ENCODE measurements at places on chromosomes 13 and 19. TPM values are rescaled to one million over a fixed set of nuclear protein-coding genes. Genes with fewer than 3 reads are reported as not detected.

DNA sequence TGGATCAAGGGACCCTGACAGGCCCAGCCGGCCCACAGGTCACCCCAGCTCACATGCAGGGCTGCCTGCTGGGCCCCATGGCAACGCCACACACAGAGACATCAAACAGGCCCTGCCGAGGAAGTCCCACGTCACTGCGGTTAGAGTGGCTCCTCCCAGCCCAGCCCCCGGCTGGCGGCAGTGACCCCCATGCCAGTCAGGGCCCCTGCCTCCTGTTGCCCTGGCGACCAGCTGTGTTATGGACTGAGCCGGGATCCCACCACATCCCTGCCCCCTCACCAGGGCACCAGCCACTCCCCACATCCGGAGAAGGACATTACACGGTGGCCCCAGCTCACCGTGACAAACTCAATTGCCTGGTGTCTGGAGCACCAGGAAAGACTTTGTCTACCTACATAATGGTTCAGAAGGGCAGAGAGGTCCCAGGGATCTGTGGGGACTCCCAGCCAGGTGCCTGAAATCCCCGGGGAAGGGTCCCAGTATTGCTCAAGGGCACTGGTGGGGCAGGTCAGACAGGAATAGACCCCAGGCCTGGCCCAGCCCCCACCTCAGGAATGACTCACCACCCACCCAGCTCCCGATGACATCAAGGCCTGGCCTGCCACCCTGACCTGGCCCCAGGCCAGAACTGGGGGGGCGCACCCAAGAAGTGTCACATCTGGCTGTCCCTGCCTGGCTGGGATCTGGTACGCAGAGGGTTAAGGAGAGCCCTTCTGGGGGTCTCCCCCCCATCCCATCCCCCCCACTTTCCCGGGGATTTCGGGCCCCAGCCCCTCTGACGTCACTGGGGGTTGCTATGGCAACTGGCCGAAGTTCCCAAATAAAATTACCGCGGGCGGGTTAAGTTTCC, 30.2 kb upstream of the NANOS3 start:
- H3K4me1 ChIP-seq = peaks cover 72% of the 10 kb centered on the region
- peak overlapping the region; percentile 51 for H3K4me3 ChIP-seq
- H3K27me3 ChIP-seq = no peaks in the 10 kb centered on the region
- DNase-seq = peak; percentile 98
- peak overlapping the region; percentile 95 for H3K27ac ChIP-seq
- H3K36me3 ChIP-seq = no peaks in the 10 kb centered on the region

The KIR2DL1 gene
- polyA plus RNA-seq = not detected

DNA sequence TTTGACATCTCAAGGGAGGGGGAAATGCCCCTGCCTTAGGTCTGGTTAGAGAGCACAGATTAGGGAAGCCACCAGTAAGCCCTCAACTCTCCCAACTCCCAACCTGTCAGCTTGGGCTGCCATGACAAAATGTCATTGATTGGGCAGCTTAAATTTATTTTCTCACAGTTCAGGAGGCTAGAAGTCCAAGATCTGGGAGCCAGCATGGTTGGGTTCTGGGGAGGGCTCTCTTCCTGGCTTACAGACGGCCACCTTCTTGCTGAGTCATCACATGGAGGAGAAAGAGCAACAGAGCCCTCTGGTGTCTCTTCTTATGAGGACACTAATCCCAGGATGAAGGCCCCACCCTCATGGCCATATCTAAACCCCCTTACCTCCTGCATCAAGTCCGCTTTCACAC, 24.2 kb downstream of the C19orf12 start:
- no peaks in the 10 kb centered on the region for H3K36me3 ChIP-seq
- H3K27me3 ChIP-seq = no peaks in the 10 kb centered on the region
- H3K4me3 ChIP-seq = no peak overlapping the region
- H3K4me1 ChIP-seq = peaks cover 19% of the 10 kb centered on the region
- H3K27ac ChIP-seq = no peak overlapping the region
- no peak for DNase-seq

DNA sequence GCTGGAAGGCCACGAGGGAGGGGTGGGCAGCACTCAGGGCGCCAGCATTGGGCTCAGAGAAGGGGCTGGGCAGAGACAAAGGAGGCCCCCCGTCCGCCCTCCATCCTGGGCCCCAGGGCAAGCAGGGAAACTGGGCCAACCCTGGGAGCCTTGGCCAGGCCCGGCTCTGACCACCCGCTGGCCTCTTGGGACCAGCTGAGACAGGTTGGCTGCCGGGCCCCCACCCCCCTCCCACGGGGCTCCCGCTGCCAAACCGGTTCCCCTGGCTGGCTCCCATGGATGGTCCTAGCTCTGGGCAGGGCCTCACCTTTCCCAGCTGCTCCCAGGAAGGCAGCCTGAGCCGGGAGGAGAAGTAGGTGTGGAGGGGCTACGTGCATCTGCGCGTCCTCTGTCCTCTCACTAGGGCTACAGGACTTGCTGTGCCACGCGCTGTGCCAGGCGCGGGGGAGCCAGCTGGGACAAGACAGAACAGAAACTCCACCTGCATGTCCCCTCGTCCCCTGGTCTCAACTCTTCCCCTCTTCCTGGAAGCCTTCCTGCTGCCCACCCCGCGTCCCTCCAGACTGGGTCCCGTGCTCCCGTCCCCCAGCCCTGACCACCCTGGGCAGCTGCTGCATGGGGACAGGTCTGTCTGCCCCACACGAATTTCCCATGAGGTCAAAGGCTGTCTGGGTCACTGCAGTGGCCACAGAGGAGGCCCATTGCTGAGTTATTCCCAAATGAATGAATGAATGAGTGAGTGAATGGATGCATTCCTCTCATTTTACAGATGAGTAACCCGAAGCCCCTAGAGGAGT, 29.1 kb upstream of the NCCRP1 start:
- H3K27ac ChIP-seq = no peak overlapping the region
- DNase-seq = no peak
- H3K36me3 ChIP-seq = peaks cover 23% of the 10 kb centered on the region
- peaks cover 27% of the 10 kb centered on the region for H3K4me1 ChIP-seq
- H3K27me3 ChIP-seq = no peaks in the 10 kb centered on the region
- H3K4me3 ChIP-seq = no peak overlapping the region

DNA sequence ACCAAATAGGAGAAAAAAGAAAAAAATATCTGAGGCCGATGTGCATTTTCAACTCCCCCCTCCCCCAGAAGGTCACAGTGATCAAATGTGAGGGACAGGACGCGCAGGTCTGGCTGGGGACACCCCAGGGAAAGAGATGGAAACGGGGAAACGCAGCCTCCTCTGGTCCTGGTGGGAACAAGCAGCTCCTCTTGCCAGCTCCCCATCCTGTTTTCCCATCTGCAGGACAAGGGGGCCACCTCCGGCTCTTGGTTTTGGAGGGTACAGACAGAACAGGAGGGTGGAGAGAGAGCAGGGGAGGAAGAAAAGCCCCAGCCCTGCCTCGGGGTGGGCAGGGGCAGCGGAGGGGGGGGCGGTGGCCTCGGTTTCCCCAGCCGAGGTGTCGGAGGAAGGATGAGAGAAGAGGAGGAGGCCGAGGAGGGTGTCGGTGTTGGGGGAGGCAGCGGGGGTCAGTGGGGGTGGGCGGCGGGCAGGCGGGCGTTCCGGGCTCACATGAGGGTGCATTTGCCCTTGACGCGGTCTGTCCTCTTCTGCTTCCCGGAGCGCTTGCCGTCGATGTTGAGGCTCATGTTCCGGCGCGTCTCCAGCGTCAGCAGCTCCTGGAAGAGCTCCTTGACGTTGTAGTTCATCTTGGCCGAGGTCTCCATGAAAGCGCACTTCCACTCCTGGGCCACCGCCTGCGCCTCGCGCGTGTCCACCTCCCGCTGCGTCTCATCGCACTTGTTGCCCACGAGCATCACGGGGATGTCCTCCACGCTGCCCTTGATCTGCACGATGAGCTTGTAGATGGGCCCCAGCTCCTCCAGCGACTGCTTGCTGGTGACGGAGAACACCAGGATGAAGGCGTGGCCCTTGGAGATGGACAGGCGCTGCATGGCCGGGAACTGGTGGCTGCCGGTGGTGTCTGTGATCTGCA, 4.2 kb downstream of the DIRAS1 start:
- no peaks in the 10 kb centered on the region for H3K36me3 ChIP-seq
- no peak for DNase-seq
- H3K4me1 ChIP-seq = peaks cover 17% of the 10 kb centered on the region
- H3K27ac ChIP-seq = no peak overlapping the region
- H3K4me3 ChIP-seq = no peak overlapping the region

DNA sequence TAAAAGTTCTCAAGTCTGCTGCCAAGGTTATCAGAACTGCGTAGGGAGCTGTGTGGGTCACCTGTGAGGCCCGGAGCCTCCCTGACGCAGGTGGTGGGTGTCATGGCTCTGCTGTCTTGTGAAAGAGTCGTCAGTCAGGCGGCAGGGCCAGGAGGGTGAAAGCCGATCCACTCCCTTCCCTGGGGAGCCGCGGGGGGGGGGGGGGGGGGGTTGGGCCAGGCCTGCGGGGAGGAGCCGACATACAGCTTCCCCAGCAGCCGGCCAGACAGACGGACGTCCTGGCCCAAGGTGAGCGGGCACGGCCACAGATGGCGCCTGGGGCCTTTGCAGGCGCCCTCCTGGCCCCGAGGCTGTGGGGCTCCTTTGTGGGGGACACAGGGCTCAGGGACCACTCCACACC, 12.4 kb downstream of the SBNO2 start:
- no peak overlapping the region for H3K4me3 ChIP-seq
- no peaks in the 10 kb centered on the region for H3K27me3 ChIP-seq
- peaks cover 17% of the 10 kb centered on the region for H3K4me1 ChIP-seq
- no peak for DNase-seq
- H3K27ac ChIP-seq = no peak overlapping the region
